ENCODE measurements at places on chromosomes 5 and 9. TPM values are rescaled to one million over a fixed set of nuclear protein-coding genes. Genes with fewer than 3 reads are reported as not detected.

- DNase-seq, result no peak
Measured at GRCh38 chr9:94639999-94640376, 670 bp upstream of the FBP1 start.

DNA sequence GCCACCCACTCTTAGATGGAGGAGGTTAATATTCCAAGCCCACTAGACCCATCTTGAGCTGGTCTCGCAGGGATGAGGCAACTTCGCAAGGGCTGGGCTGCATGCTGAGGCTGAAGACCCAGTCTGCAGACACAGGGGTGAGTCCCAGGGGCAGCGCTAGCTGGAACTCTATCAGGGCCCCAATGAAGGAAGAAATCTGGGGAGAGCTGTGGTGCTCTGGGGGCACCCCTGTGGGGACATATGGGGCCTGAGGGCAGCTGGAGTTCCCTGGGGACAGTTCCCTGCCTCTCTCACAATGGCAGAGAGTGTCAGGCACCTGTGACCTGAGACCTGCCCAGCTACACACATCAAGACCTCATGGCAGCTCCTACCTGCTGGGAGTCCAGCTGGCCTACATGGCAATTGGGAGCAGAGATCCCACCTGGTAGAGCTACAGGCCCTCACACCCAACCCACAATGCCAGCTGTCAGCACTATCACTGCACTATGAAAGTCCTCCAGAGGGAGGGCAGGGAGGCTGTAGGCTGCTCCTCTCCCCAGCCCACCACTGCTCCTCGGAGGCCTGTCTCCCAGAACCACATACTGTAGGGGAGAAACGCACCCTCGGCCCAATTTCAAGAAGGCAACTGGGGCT, 202.2 kb downstream of the GABBR2 start:
- no peak for DNase-seq

Gene ECM2
- not detected for total RNA-seq

Gene PCDHGA7
- 0.26 TPM for total RNA-seq

DNA sequence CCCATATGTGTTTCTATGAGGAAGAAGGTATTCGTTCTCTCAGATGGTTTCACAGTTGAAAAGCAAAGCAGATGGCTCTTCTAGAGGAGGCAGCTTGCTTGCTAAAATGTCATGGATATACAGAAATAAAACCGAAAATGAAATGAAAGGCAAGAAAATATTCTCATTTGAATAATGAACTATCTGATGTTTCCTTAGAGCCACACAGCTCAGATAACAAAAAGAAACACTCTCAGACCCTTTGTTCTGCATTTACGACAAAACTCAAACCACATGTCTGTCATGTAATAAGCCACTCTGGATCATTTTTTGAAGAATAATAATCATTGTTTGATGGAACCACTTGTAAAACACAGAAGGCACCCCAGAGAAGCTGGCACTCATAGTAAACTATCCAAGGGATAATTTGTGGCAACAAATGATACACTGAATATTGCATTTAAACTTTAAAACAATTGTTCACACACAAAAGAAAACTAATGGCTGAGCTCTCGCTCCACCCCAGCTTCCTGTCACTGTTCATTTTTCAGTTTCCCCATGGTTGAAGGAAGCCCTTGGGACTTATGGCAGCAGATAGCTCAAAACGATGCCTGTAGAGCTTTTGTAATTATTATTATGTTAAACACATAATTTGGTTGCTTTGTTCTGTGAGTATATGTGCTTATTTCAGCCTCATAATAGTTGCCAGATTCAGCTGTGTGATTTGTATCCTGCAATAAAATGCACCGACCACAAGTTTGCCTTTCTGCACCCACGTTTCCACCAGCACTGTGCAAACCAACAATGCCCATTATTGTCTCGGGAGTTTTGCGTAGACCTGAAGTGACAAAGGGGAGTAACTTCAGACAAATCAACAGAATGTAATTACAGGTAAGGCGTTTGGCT, 256.0 kb downstream of the TMEM167A start:
- DNase-seq, result no peak

Gene PCDHB2
- 1.3 TPM for total RNA-seq

DNA sequence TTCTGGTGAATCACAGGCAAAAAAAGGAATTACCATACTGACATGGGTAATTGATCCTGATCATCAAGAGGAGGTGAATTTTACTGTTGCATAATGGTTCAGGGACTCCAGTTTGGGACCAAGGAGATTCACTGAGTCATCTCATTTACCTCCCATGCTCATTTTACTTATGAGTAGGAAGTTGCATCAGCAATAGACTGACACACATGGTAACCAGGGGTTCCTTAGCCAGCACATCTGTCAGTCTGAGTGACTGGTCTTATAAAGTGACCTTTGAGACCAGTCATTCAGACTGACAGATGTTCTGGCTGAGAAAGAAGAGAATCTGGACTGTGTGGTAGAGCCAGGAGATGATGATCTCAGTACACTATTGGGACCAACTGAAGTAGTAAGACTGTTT, 384.6 kb upstream of the CD180 start:
- DNase-seq, result no peak

- peak; percentile 52 for DNase-seq
Measured at GRCh38 chr9:109110329-109111021, 9.3 kb downstream of the TMEM245 start.

GRCh38 chr5:155290937-155291336, 277.4 kb downstream of the KIF4B start:
- no peak for DNase-seq

- no peak for DNase-seq
Measured at GRCh38 chr5:179198825-179199224, 138.7 kb downstream of the ZNF354C start.

DNA sequence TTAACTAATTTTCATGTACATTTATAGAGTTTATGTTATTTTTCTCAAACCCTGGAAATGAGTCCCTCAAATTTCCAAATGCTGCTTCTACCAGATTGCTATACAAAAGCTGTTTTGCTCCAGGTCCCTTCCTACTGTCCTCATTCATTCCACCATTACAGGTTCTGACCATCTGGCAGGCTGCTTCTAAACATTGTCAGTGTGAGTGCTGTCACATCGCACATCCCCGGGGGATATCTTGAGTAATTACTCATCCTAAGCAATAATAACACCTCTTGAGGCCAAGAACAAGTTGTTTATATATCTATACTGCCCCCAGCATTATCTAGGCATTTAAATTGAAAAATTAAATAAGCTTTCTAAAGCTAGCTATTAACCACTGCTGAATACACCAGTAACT, 1675.3 kb upstream of the CDH6 start:
- no peak for DNase-seq

Gene TMEFF1
- total RNA-seq, result not detected

Gene ANKRD20A1
- 2.7 TPM for total RNA-seq

All from CD4-positive, alpha-beta memory T cell (primary cell).